ENCODE measurements at places on chromosomes 4 and X.

- no peak for DNase-seq
Measured at GRCh38 chr4:185677637-185678314, 134.2 kb downstream of the SORBS2 start.

DNA sequence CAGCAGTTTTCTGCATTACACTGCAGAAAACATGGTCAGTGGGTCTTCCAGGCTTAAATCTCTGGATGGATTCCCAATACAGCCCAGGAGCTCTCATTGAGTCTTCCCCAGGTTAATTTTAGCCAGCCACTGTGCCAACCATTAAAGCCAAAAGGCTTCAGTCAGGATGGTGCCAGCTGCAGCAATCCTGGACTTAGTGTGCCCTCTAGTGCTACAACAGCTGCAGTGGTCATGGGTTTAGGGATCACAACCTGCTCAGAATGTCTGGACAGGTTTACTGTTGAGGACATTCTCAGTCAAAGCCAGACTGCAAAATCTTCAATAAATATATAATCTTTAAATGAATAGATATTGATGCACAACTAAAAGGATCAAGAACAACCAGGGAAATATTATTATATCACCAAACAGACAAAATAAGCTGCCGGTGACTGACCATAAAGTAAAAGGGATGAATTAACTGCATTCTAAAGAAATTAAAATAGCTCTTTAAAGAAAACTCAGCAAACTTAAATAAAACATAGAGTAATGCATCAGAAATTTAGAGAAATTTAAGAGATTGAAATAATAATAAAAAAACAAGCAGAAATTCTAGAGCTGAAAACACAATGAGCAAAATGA is 639.9 kb downstream of the SPOCK3 start:
- no peak for DNase-seq

DNA sequence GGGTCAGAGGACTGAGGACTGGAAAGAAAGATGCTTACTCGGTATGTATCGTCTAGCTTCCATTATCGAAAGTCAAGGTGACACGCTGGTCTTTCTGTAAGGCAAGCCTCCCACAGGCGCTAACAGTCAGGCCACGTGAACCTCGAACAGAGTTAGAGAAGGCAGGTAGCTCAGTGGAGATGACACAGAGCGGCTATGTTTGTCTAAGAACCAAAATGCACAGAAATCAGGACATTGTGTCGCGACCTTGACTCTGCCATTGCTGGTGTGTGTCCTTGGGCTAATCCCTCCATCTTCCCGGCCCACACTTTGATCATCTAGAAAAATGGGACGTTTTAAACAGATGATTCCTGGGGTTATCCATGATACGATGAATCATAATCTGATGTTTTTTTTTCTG is 40.3 kb downstream of the IRF2 start:
- no peak for DNase-seq

DNA sequence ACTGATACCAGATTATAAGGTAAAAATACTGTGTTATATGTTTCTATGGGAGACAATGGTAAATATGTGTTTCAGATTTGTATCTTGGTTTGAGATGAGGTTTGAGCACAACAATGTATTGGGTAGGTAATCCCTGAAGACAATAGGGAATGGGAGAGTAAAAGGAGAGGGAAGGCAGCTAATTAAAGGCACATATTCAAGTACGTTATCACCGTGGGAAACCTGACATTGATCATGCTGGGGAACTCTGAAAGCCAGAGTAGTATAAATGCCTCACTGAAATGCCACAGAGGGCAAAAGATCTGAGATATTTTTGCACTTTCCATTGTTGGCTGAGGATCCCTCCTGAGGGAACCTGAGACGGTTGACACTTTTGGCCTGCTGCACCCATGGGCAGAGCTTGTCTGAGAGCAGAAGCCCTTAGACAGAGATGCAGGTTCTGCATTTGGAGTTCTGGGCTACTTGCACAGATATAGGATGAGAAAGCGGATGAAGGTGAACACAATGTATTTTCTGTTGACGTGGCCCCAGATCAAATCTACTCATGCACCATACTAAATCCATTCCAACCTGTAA is 506.7 kb downstream of the PCDH18 start:
- no peak for DNase-seq

DNA sequence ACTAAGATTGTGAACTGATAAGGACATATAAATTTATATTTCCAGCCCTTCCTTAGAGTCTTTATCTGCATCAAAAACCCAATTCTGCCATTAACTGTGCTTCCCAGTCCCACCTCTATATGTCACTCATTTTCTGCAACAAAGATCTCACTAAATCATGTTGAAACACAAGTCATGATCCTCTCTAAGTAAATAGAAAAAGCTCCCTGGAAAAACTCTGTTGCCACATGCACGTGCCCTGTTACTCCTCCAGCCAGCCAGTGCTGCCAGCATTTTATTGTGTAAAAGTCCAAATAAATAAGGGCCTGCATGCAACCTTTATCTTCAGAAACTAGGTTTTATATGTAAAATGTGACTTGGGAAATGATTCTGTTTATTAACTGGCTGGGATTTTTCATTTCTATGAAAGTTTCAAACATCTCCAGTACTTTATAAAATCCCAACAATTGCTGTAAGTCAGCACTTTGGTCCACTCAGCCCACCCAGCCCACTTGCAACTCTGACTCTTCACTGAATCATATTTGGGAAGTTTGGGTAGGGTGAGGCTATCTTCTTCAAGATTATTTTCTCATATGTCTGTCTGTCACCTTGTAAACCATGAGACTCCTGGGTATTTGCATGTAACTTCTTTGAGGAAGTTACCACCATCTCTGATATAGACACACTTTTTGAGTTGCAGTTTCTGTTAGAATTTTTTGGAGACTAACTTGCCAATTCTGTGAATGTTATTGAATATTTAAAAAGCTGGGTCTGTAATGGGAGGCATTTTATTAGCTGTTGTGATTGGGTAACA is 40.0 kb upstream of the SMARCA5 start:
- DNase-seq = no peak

All from hippocampal formation (tissue), 2 donors.